ENCODE measurements at places on chromosomes 5 and 9.

GRCh38 chr5:56095579-56096102 is 100.9 kb upstream of the IL6ST start:
- no peak for DNase-seq

- DNase-seq, result no peak
These were observed 43.5 kb downstream of the SLC12A7 start for GRCh38 chr5:1068204-1068894.

GRCh38 chr9:79621916-79622575 is 50.3 kb downstream of the TLE4 start:
- no peak for DNase-seq

GRCh38 chr9:137708590-137709284 is 89.9 kb downstream of the EHMT1 start:
- no peak for DNase-seq

DNA sequence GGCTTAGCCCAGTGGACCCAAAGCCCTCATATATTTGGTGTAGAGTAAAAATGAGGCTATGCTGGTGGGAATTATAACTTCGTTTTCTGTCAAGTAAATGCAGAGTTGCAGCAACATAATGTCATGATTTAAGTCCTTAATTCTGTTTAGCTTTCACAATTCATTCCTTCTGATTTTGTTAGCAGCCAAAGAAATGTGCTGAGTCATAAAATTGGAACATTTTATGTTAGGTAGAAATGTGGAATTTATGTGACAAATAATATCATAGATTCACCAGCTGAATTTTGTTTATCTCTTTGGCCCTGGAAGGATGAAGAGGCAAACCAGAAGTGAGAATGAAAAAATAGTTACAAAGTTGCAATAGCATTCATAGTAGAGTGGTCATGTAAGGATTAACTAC is 247.0 kb downstream of the TRPM3 start:
- peak; percentile 44 for DNase-seq

DNA sequence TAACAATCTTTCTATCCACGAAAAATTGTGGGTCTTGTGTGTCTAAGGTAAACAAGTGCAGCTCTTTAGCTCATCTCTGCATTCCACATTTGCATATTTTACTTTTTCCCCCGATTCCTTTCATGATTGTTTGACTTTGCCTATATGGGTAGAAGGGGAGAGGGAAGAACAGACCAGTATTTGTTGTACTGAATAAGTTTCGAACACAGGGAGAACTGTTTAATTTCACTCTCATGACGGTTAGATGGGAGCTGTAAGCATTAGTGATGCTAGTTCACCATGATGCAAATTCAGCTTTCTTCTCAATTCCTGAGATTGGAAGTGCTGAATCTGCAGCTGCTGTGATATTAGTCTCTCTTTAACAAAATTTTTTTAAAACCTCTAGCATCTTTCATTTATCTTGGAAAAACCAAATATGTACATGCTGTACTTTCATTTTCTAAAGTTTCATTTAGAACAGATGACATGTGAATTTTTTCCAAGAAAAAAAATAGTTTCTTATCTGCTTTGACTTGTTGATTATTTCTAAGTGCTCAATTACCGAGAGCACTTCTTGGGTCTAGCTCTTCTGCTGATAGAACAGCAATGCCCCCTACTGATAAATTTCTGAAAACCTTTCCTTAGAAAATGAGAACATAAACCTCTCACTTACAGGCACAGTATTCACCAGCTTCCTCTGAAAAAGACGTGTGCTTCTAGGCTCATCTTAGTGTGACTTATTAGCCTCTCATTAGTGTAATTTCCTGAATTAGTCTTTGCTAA is 149.5 kb downstream of the BAAT start:
- DNase-seq, result peak; percentile 34

GRCh38 chr5:133373121-133373870 is 239.0 kb downstream of the FSTL4 start:
- no peak for DNase-seq

DNA sequence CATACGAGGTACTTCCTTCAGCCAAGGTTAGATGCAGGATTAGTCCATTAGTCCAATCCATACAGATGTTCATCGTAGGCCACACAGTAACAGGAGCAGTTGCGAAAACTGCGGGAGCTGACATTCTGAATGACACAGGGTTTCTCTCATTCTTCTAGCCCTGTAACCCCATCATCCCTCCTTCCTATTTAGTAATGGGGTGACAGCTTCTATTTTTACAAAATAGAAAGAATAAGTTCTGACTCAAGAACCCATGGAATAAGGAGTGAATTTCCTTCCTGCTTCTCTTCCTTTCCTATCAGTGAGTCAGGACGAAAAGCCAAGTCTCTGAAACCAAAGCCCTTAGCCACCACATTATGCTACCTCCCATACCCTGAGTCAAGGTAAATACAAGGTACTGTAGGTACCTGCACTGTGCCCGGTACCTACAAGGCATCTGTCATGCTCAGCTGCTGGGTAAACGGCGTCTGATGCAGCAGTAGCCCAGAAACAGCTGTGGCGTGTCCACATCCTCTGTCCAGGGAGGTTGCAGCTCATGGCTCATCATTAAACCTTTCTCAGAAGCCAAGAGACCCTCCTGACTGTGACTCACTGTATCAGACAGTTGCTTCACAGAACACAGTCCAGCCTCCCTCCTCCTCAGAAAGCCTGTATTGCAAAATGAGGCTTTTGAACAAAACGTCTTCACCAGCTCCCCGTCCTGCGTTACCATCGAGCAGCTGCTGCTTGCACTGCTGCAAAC is 84.2 kb downstream of the ESM1 start:
- peak; percentile 95 for DNase-seq

DNA sequence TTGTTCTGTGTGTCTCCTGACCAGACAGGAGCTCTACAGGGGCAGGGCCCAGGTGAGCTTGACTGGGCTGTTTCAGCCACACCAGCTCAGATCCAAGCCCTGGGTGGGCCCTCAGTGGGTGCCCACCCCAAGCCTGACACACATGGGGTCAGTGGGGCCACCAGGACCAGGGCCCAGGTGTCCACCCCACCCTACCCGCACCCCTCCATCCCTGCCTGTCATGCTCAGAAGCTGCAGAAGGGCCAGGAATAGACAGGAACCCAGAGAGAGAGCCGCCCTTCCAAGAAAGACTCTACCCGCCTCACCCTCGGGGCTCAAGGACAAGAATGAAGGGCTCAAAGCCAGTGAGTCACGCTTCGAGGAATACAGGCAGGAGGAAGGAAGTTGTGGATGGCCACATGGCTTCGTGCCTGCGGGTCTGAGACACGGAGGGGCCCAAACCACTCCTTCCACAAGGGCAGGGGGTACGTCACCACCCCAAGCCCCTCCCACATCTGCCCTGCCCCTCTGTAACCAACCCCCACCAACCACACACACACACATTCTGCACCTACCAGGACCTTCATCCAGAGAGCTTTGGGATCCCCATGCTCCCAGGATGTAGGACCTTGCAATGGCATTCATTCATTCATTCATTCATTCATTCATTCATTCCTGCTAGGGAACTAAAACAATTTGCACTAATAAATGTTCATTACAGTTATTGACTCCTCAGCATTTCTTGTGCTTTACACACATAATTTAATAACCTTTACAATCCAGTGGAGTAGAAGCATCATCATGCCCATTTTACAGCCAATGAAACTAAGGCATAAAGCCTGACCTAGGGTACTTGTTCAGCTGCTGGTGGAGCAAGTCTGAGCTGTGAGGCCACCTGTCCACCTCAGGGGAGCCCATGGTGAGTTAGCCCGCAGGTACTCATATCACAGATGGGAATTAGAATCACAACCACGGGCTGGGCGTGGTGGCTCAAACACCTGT is 55.9 kb upstream of the STXBP1 start:
- peak; percentile 95 for DNase-seq

DNA sequence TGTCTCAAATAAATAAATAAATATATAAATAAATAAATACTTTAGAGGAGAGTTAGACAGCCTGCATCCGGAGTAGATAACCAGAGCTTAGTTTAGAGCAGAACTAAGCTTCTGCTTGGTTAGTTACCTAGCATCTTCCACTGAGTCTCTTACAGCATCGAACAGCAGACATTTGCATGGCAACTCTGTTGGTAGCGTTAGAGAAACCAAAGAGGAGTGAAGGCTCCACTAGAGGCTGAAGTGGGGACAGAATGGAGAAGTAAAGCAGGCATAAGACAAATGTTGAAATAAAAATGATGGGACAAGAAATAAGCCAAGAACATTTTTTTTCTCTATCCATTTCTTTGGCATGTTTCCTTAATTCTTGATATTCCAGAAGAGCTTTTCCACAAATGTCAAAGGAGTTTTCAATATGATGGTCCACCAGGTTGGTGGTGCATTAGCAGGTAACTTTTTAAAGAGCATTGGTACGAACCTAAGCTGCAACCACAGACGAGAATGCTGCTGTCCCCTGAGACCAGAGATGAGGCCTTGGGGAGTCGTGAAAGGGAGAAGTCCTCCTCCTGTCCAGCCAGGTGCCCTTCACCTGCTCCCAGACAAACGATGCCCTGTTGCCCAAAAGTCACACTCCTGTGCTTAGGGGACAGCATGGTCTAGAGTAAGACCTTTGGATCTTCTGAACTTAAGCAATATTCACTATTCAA is 438.3 kb downstream of the DIRAS2 start:
- no peak for DNase-seq

DNA sequence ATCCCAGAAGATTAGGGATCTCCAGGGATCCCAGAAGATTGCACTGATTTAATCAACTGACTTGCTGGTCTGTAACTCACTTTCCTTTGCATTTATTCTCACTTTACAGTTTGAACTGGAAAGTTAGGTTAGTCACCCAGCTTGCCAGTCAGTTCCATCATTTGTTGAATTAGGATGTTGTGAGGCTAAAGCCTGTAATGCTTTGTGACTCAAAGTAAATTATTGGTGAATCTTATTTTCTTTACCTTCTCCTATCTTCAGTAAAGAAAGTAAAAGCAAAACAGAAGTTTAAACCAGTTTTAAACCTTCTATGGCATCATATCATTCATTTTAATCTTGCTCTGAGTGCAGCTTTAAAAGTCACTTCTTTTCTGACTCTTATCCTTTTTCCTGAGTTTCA is 85.8 kb downstream of the SLC44A1 start:
- DNase-seq, result no peak

DNA sequence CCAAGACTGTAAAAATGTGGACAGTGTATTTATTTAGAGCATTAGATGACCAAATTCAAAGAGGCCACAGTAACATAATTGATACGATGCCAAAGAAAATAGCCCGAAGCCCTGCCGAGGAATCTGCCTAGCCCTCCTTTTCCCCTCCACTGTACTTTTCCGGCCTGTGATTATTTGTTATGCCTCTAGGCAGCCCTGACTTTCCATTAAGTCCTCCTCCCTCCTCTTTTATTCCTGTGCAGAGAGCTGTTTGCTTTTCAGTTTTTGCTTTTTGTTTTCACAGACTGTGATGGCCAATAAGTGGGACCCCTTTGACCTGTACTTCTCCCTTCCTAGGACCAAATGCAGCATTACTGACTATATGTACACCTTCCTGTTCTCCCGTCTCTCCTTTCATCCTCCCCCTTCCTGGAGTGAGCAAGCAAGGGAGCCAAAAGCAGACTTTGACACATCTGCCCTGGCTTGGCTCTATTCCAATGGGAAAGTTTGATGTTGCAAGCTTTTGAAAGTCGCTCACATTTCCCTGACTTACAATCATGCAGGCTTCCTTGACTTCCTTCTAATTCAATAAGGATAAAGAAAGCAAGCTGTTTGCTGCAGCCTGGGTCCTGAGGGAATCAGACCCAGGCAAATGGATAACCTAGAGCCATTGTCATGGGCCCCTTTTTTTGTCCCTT is 76.1 kb downstream of the NREP start:
- peak; percentile 98 for DNase-seq

- peak; percentile 13 for DNase-seq
These were observed 530.4 kb upstream of the CDH9 start for GRCh38 chr5:27568811-27569210.

GRCh38 chr9:72542917-72543316 is 21.5 kb downstream of the TMC1 start:
- no peak for DNase-seq

DNA sequence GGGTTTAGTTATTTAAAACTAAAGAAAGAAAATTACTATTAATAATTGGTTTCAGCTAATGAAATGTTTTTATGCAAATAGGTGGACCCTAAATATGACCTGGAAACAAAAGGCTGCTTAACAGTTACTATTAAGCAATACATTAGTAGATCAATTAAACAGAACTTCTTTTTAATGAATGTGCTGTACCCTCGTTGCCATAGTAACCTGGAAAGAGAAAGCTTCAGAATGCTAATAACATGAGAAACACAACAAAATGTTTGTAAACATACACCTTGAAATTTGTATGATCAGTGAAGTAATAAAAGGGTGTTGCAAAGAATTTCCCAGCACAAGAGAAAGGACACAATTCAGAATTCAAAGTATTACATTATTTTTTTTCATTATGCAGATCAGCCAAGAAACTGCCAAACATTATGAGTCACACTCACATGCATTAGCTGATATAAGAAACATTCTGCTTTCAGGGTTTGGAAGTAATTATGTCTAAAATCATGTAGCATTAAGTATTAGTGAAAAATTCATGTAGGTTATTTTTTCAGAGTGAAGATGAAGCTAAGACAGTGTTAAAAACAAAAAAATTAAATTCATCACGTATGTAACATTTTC is 348.3 kb downstream of the ISL1 start:
- peak; percentile 1 for DNase-seq

GRCh38 chr5:65479527-65479926 is 2.2 kb downstream of the ADAMTS6 start:
- peak; percentile 14 for DNase-seq

DNA sequence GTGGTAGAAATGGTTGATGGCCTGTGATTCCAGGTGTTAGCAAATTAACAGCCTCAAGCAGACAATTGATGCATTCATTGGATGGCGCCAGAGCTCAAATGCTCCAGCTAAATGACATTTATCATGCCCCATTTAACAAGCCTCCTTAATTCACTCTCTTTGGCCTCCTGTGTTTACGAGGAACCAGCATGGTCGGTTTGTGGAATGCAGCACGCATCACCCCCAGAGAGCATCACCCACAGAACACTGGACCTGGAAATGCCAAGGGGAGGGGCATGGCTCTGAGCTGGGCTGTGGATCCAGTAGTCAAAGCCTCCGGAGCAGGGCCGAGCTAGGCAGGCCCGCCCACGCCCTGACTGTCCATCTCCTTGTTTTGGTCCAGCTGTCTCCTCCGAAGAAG is 434.0 kb downstream of the GADD45G start:
- DNase-seq, result no peak

- no peak for DNase-seq
These were observed 180.5 kb downstream of the RAB3C start for GRCh38 chr5:58763390-58763789.

All from fibroblast of pulmonary artery (primary cell).